ENCODE measurements at places on chromosomes 7 and 10. TPM values are rescaled to one million over a fixed set of nuclear protein-coding genes. Genes with fewer than 3 reads are reported as not detected.

GPR85 gene
- total RNA-seq, result 1.9 TPM

RADIL gene
- total RNA-seq, result 7.8 TPM

ZSWIM8 gene
- total RNA-seq, result 50.7 TPM

CFAP46 gene
- total RNA-seq, result 1.2 TPM

AASS gene
- total RNA-seq, result 15.0 TPM

BEND7 gene
- 17.9 TPM for total RNA-seq

ERVW-1 gene
- total RNA-seq, result not detected

Data from left cardiac atrium (tissue), 4 donors.